Amniotic stem cell (primary cell): ENCODE measurements at places on chromosomes 5 and 9.

GRCh38 chr9:12819436-12820185, 44.8 kb downstream of the LURAP1L start:
- DNase-seq: no peak

GRCh38 chr5:116989995-116990394, 415.4 kb upstream of the SEMA6A start:
- DNase-seq: no peak

DNA sequence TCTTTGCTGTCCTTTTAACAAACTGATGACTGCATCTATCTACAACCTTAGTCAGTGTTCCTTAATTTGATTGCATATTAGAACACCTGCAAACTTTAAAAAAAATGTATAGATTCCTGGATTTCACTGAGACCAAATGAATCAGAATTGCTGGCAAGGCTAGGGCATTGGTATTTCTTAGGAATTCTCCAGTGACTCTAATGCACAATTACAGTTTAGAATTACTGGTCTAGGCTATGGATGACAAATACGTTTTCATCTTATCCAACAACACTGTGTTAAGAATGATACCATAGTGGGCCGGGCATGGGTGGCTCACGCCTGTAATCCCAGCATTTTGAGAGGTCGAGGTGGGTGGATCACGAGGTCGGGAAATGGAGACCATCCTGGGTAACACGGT, 545.9 kb upstream of the RIOK2 start:
- no peak for DNase-seq

- DNase-seq: no peak
Observed at GRCh38 chr5:135206862-135207261, 172.8 kb upstream of the PITX1 start.

- DNase-seq: no peak
Observed at GRCh38 chr5:52822437-52822836, 34.7 kb downstream of the ITGA1 start.

DNA sequence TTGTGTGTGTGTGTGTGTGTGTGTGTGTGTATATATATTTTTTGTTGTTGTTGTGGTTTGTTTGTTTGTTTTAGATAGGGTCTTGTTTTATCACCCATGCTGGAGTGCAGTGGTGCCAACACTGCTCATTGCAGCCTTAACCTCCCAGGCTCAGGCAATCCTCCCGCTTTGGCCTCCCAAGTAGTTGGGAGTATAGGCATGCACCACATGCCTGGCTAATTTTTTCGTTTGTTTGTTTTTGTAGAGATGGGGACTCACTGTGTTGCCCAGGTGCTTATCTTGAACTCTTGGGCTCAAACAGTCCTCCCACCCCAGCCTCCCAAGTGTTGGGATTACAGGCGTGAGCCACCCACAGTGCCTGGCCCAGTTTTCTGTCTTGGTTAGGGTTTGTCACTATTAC, 77.3 kb downstream of the GAPVD1 start:
- no peak for DNase-seq

- no peak for DNase-seq
Observed at GRCh38 chr9:90975781-90976538, 174.3 kb downstream of the SYK start.

DNA sequence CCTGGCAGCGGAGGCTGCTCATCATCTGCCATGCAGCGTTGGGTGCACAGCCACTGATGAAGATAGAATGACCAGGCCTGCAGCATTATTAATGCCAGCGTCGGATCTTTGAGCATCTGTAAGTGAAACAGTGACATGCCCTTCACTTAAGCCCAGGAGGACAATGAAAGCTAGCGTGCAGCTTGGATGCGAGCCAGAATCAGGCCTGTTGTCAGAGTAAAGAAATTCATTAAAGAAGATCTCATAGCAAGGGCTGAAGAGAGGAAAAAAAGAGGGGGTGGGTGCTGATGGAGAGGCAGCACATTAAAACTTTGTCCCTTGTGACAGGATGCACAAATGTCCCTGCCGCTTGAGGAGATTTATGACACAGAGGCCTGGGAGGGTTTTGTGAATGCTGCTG, 186.1 kb upstream of the MAST4 start:
- no peak for DNase-seq

DNA sequence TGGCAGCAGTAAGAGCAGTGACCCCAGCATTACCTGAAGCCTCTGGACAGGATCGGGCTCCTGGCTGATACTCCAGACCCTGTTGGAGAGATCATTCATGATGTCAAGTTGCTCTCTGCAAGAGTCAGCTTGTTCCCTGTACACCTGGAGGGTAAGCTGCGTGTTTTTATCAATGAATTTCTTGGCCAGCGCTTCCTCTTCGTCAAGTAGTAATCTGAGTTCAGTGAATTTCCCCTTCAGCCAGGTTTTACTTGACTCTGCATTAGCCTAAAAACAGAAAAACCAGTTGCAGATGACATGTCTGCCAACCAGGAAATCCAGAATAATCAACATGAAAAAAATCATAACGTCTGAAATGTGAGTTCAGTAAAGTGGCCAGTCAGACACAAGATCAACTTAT, 19.1 kb downstream of the TRIM14 start:
- no peak for DNase-seq

- no peak for DNase-seq
Observed at GRCh38 chr5:107830750-107831149, 160.0 kb upstream of the EFNA5 start.

- DNase-seq: no peak
Observed at GRCh38 chr5:149793256-149793550, 63.1 kb downstream of the PPARGC1B start.

DNA sequence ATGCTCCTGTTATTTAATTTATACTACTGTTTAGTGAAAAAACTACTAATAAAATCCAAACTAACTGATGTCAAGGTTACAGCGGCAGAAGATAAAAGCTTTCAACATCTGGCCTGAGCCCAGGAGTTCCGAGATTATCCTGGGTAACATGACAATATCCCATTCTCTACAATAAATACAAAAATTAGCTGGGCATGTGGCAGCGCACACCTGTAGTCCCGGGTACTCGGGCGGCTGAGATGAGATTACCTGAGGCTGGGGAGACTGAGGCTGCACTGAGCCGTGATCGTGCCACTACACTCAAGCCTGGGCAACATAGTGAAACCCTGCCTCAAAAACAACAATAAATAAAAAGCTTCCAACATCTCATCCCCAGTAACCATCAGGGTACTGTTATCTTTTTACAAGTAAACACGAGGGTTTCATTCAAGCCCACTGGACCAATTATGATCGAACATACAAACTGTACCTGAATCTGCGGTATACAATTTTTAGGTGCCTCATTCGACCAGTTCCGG, 1.3 kb downstream of the RPL37 start:
- no peak for DNase-seq

- DNase-seq: no peak
Observed at GRCh38 chr5:60010328-60010727, 116.8 kb upstream of the PDE4D start.

DNA sequence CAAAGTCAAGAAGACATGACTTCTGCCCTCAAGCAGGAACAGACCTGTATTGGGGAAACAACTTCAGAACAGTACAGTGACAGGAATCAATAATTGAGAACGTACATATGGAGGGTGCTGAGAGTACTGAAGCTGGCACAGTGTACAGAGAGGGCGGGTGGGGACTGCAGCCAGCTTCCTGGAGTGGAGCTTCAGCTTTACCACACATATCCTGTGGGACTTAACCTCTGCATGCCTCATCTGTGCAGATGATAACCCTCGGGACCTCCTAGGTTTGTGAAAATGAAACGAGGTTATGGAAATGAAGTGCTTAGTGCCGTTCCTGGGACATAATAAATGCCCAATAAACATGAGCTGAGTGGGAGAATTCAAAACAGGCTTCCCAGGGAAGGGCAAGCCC, 22.1 kb upstream of the RARS1 start:
- DNase-seq: no peak

DNA sequence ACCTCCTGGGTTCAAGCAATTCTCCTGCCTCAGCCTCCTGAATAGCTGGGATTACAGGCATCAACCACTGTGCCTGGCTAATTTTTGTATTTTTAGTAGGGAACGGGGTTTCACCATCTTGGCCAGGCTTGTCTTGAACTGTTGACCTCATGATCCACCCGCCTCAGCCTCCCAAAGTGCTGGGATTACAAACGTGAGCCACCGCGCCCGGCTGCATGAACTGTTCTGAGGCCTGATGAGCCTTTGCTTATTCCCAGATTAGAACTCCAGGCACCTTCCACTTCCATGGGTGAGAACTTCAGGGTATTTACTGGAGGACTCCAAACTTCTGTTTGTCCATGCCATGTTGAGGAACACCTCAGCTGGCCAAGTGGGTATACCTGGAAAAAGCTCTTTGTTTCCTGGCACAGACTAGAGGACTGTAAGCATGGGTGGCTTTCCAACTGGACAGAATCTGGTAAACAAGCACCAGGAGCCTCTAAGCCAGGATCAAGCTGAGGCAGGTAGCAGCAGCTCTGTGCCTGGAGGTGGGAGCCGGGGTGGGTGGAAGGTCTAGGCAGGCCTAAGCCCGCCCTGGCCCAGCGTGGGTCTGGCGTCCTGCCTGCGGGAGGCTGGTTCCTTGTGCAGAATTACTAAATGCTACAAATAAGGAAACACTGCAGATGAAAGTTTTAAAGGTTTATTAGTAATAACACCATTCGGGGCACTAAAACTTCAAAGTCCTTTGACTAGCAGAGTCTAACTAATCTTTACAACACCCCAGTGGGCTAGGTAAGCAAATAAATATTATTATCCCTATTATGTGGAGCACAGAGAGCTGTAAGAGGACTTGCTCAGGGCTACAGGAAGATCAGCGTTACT, 78.4 kb downstream of the SEMA5A start:
- DNase-seq: no peak

- DNase-seq: no peak
Observed at GRCh38 chr9:38687992-38688391, 31.9 kb downstream of the FAM240B start.

GRCh38 chr5:98510143-98510985, 263.1 kb upstream of the RGMB start:
- no peak for DNase-seq

DNA sequence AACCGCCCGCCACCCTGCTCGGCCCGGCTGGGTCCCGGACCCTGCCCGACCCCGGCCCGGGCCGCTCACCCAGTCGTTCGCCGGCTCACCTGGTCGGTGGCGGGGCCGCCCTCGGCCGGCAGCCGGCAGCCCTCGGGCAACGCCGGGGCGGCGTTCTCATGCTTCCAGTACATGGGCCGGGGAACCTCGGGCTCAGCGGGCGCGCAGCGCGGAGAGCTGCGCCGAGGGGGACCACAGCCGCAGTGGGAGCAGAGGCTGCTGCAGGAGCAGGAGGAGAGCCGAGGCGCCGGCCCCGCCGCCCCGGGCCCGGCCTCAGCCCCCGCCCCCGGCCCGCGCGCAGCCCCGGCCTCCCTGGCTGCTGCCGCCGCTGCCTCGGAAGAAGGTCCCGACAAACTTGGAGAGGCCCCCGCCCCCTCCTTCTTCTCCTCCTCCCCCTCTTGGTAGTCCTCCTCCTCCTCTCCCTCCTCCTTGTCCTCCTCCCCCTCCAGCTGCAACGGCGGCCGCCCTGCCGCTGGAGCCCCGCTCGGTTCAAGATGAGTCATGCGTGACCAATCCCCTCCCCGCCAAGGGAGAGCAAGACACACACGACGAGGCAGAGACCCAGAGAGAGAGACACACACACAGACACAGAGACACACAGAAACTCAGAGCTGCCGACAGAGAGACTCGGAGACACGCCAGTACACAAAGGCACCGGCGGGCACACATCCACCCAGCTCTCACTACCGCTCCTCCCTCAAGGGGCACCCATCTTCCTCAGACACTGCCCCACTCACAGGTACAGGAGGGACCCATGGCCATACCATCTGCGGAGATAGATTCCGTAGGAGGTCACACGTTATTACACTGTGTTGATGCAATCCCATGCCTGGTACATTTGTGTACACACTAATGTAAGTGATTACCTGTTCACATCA, at the start of gene LHX6:
TSS of gene LHX6 (minus strand) at position 390 of the 917 bp plus-strand sequence. CDS start at position 173, 217 bp downstream.
- DNase-seq: peak; percentile 5

GRCh38 chr5:156402387-156402921, 75.5 kb downstream of the SGCD start:
- no peak for DNase-seq

- peak; percentile 77 for DNase-seq
Observed at GRCh38 chr9:82354279-82354659, 365.7 kb downstream of the SPATA31D1 start.

- DNase-seq: no peak
Observed at GRCh38 chr5:81694726-81695125, 56.2 kb downstream of the SSBP2 start.

- DNase-seq: no peak
Observed at GRCh38 chr9:114304416-114305188, 18.3 kb upstream of the ORM1 start.

- no peak for DNase-seq
Observed at GRCh38 chr9:131673531-131673930, 66.3 kb downstream of the RAPGEF1 start.

DNA sequence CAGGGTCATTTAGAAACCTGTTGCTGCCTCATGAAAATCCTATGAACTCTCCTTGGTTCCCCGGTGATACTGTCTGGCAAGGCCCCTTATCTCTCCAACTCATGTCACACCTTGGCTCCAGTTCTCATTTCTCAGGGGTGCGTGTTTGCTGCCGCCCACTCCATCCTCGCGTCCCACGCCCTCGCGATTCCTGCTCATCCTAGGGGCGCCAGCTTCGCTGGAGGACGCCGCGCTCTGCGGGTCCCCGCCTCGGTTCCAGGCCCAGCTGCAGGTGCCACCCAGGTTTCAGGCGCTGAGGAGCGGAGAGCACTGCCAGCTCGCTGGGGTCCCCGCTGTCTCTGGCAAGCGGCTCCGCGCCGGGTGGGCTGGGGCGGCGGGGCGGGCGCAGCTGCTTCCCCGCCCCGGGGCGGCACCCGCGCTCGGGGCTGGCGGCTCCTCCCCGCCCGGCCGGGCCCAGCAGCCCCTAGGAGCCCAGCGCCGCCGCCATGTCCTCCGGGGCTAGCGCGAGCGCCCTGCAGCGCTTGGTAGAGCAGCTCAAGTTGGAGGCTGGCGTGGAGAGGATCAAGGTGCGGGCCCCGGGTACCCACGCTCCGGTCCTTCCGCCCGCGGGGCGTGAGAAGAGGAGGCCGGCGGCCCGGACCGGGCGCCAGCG, at the start of gene GNG10:
TSS of gene GNG10 (plus strand) at position 456 of the 652 bp plus-strand sequence. CDS start at position 486, 30 bp downstream.
- peak; percentile 11 for DNase-seq

GRCh38 chr5:14143841-14144585, 871 bp downstream of the TRIO start:
- DNase-seq: no peak

GRCh38 chr9:102700936-102701335, 294.2 kb upstream of the CYLC2 start:
- no peak for DNase-seq

DNA sequence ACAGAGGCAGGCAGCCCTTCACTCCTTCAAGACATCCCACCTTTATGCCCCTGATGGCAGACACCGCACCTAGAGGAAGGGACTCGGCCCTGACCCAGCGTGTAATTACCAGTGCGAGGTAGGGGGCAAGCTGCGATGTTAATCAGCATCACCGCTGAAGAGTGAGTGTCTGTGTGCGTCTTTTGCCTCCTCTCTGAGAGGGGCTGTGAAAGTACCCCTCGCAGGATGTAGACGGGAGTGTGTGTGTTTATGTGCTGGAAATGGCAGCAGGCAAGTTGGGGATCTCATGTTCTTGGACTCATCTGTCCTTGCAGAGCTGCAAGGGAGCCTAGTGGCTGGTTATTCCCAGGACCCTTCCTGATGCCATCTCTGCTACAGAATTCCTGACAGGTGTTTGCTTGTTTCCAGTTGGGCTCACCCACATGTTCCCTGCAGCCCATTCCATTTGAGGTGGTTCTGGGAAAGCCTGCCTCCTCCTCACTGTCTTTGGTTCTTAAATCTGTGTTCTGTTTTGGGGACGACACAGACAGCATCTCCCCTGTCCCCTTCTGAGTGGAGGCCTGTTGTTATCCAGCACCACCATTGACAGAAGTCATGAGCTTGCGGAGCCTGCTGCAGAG, 70.5 kb downstream of the ZNF618 start:
- DNase-seq: no peak
